Activated naive CD4-positive, alpha-beta T cell treated with Interleukin-2 at 50 U/mL for 16 hours (primary cell): ENCODE measurements at places on chromosomes 7 and 10.
A peak's percentile ranks its signal among the peaks of the same experiment; 100 is the strongest.

DNA sequence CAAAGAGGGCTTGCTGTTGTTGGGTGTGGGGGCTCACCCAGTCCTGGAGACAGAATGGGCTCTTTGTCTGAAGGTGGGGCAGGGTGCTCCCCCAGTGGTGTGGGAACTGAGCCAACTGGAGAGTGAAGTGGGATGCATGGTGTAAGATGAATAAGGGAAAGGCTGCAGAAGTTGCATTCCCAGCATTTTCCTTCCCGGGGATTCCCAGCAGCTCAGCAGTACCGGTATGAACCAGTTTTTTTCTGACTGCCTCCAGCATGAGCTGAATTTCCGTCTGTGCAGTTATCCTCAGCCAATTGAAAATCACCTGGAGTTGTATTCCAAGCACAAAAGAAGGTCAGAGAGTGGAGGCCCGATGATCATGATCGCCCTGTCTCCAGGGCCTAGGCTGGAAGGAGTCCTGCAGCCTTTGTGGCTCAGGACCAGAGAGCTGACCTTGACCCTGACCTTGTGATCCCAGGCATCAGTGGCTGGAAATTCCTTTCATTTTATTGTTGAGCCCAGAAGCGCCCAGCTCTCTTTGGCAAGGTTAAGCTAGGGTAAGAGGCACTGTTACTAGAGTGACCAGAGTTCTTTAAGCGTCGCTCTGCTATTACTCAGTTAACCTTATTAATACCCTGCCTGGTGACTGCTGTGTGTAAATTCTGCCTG, 33.4 kb downstream of the OGDH start:
- DNase-seq = no peak

- DNase-seq = no peak
These were observed 55.8 kb upstream of the KIF5B start for GRCh38 chr10:32112055-32112454.

GRCh38 chr7:75637854-75638593, 100.7 kb downstream of the HIP1 start:
- DNase-seq = no peak

GRCh38 chr10:132185601-132186487, 904 bp upstream of the DPYSL4 start:
- peak; percentile 46 for DNase-seq

DNA sequence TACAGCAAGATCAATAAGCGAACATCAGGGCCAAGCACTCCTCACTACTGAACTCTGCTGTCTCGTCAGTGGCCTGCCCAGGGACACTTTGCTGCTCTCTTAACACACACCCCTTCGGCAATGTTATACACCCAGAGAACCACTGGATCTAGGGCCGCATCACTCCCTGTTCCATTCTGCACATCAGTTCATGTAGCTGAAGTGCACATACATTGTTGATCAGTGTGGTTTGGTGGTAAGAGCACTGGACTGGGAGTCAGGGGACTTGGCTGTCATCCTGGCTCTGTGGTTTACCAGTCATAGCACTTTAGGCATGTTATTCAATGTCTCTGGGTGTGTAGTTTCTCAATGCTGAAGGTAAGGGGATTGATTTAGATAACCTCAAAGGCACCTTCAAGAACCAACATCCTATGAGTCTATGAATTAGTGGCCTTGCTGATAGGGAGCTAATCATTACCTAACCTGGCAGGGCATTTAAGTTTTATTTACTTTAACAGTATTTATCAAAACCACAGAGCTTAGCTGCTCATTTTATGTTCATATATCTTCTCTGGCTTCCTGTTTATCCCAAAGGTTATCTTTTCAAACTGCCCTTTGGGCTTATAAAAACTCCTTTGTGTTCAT, 24.8 kb downstream of the DUSP5 start:
- DNase-seq = no peak

- no peak for DNase-seq
These were observed 110.9 kb upstream of the CDC14C start for GRCh38 chr7:48813472-48813871.

- DNase-seq = no peak
These were observed 7.1 kb upstream of the SEMA3E start for GRCh38 chr7:83655951-83656556.

- DNase-seq = no peak
These were observed 218 bp downstream of the GDI2 start for GRCh38 chr10:5813091-5813340.

- no peak for DNase-seq
These were observed 642 bp upstream of the PRKG1 start for GRCh38 chr10:51073453-51074237.

DNA sequence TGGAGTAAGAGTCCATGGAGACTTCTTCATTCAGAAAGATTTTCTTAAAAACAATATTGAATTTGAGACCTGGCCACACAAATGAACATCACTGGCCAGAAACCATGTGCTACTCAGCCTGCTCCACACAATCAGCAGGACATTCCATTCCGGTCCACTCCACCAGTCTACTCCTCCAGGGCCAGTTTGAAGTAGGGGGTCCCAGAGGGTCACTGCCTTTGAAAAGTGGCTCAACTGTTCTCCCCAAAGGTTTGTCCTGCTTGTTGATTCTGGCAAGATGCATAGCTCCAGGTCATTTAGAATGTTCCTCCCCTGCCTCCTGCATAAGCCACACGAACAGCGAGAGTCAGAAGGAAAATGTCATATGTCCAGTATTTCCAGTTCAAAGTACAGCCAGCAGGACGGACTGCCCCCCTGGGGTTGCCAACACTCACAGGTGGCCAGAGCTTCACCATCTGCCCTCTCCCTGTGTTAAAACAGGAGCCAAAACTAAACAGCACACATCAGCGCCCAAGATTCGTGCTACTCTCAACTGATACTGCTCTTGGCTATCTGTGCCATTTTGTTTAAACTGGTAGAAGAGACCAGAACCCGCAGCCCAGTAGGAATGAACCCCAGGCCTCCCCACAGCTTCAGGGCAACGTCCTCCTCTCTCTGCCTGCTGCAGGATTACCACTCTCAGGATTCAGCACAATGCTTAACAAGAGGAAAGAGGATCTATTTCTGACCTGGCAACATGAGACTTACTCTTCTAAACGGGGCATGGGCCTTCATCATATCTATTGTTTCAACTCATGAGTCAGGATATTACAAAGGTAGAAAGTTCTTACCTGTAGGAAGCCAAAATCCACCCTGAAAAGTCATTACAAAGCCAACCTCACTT, 11.3 kb downstream of the GRB10 start:
- DNase-seq = no peak

DNA sequence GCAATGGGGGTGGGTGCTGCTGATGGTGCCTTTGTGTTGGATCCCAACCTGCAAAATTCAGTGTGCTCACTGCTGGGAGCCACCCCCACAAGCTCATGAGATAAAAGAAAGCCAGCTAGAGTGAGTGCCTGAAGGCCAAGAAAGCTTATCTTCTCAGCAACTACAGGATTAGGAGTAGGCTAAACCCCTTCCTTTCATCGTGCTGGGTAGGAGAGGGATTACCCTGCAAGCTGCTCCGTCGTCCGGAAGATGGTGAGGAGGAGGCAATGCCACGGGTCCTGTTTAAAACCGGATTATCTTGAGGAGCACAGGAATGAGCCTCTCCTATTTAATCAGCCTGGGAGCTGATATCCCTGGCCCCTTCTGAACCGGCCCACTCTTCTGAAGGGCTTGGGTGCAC, 258.0 kb downstream of the GALNT17 start:
- DNase-seq = no peak

- no peak for DNase-seq
These were observed 85.9 kb downstream of the ELFN1 start for GRCh38 chr7:1755783-1756625.

GRCh38 chr10:4838743-4839142, 12.7 kb downstream of the AKR1E2 start:
- no peak for DNase-seq

GRCh38 chr10:77182803-77183202, 454.8 kb downstream of the KCNMA1 start:
- DNase-seq = no peak

DNA sequence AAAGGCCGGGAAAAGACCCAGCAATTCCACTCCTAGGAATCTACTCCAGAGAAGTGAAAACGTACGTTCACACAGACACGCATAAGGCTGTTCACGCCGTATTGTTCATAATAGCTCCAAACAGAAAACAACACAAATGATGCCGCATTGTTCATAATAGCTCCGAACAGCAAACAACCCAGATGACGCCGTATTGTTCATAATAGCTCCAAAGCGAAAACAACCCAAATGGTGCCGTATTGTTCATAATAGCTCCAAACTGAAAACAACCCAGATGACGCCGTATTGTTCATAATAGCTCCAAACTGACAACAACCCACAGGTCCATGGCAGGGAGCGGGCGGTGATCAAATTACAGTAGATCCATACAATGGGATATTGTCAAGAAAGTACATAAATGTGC, 85.2 kb upstream of the DNAAF5 start:
- DNase-seq = no peak

- DNase-seq = no peak
These were observed 7.1 kb downstream of the MRC1 start for GRCh38 chr10:17816199-17816598.
